ENCODE measurements at places on chromosomes 5 and 9.
A peak's percentile ranks its signal among the peaks of the same experiment; 100 is the strongest.

GRCh38 chr9:111016016-111016415, 22.3 kb downstream of the LPAR1 start:
- DNase-seq = no peak

- DNase-seq = peak; percentile 48
Measured at GRCh38 chr5:177355868-177356168, 1.9 kb upstream of the RGS14 start.

DNA sequence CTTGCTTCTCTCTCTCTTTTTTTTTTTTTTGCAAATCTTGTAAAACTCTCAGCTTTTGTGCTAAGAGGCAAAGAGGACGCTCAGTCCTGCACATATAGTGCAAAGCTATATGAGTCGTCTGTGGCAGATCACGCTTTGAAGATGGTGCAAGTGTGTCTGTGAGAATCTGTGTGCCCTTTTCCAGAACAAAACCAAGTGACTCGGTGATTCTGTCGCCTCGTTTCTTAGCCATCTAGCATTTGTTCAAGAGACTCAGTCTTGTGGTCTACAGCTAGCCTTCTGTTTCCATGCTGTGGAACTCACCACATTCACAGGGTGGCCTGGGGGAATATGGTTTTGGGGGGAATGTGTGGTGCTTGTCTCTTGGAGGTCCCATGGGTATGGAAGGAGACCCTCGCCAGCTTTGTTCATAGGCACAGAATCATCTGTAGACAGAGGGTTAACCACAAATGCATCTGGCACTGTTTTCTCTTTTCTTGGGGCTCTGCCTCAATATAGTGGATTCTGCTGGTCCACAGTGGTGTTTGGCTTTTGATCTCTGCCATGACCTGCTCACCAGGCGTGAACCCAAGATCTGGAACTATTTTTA, 82.1 kb downstream of the C9orf152 start:
- no peak for DNase-seq

GRCh38 chr5:39569857-39570256, 145.1 kb upstream of the DAB2 start:
- no peak for DNase-seq

DNA sequence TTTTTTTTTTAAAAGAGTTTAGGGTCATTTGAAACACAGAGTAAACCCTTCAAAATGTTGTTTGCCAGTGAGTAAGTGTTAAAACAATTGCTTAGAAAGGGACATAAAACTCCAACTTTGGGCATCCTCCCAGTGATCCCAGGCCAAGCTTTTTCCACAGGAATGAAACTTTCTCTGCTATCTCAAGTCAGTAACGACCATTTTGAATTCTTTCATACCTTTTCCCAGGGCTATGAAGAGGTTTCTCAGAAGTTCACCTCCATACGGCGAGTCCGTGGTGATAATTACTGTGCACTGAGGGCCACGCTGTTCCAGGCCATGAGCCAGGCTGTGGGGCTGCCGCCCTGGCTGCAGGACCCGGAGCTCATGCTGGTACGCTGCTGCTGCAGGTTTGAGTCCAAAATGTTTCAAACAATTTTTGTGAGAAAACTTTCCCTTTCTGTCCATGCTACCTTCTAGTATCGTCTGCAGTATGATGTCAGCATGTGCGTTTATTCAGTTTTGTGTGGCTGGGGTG, 16.8 kb downstream of the OTULIN start:
- DNase-seq = no peak

DNA sequence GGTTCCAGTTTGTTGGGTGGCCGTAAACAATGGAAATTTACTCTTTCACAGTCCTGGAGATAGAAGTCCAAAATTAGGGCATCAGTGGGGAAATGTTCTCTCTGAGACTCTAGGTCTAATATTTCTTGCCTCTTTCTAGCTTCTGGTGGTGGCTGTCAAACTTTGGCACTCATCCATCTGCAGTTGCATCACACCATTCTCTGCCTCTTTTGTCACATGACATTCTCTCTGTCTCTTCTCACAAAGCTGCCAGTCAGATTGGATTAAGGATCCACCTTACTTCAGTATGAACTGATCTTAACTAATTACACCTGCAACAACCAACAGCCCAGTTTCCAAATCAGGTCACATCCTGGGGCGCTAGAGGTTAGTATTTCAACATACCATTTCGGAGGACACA, 222.9 kb upstream of the FTMT start:
- DNase-seq = peak; percentile 13

DNA sequence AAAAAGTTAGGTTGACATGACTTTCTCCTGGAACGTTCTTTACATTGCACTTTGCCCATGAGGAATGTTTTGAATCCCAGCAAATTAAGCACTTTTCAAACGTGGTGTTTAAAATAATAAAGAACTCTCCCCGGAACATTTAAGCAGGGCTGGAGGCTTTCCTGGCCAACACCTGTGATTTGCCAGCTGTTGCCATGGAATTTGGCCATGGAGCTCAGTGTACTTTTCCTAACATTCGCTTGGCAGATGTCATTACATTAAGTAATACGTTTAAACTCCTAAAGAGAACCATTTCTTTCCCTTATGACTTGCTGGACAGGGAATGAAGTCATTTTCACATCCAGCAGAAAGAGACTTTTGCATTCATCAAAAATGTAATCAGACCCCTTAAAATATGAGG, 146.1 kb downstream of the GAS1 start:
- DNase-seq = no peak

DNA sequence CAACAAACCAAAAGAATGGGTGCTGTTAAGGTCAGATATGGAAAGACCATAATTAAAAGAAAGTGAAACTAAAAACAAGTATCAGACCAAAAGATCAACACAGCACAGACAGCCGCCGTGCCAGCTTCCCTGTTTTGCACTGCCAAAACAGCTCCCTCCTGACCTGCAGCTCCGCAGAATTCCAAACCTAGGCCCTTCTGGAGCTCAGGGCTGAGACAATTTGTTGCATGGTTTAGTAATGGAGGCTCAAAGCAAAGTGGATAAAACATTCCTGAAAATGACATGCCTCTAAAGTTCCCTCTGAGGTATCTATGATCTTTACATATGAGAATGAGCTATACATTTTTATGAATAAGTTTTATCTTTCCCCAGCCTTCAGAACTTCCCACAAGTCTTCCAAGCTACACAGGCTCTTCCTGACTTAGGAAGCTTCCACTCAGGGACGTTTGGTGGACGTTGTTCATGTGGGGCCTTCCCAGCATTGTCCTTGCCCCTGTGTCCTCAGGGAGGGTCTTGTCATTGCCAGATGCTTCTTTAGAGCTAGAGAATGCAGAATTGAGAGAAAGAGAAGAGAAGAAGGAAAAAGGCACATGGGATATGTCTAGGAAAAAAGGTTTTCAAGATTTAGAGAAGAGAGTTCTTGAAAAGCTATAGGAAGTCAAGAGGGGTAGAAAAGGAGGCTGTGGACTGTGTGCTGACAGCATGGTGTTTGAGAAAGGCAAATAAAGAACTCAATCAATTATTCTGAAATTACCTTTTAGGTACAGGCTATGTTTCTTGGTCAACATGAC, 28.4 kb upstream of the SSBP2 start:
- peak; percentile 84 for DNase-seq

DNA sequence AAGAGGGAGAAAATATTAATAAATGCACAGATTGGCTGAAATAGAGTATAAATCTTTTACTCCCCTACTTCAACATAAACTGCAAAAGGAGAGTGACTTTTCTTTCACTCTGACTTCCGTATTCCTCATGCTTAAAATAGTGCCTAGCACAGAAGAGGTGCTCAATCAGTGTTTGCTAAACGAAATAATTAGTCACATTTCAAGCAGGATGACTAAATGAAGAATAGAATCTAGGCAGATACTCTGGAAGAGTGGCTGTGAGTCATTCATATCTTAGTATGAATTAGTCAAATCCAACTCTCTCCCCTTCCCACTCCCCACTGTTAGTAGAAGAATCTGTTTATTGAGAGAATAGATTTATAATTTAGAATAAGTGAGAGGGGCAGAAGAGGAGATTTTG, 4.8 kb downstream of the CD274 start:
- DNase-seq = no peak

- no peak for DNase-seq
Measured at GRCh38 chr5:173919443-173919842, 31.3 kb downstream of the CPEB4 start.

- no peak for DNase-seq
Measured at GRCh38 chr5:39249564-39250274, 30.4 kb upstream of the FYB1 start.

DNA sequence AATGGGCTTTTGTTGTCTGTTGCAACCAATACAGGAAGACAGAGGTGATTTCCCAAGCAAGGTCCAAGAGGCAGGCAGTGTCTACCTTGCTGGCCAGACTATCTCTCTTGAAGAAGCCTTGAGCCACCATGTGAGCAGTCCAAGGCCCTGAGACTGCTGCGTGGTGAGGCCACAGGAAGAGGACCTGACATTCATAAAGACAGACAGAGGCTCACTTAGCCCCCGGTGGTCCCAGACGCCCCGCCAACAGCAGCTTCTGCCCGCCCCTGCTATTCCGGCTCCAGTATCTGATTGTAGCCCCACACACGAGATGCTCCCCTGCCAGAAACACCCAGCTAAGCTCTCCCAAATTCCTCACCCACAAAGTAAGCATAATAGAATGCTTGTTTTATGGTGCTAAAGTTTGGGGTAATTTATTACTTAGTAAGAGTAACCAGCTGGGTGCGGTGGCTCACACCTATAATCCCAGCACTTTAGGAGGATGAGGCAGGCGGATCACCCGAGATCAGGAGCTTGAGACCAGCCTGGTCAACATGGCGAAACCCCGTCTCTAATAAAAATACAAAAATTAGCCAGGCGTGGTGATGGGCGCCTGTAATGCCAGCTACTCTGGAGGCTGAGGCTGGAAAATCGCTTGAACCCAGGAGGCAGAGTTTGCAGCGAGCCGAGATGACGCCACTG, 22.8 kb upstream of the FUBP3 start:
- DNase-seq = no peak

DNA sequence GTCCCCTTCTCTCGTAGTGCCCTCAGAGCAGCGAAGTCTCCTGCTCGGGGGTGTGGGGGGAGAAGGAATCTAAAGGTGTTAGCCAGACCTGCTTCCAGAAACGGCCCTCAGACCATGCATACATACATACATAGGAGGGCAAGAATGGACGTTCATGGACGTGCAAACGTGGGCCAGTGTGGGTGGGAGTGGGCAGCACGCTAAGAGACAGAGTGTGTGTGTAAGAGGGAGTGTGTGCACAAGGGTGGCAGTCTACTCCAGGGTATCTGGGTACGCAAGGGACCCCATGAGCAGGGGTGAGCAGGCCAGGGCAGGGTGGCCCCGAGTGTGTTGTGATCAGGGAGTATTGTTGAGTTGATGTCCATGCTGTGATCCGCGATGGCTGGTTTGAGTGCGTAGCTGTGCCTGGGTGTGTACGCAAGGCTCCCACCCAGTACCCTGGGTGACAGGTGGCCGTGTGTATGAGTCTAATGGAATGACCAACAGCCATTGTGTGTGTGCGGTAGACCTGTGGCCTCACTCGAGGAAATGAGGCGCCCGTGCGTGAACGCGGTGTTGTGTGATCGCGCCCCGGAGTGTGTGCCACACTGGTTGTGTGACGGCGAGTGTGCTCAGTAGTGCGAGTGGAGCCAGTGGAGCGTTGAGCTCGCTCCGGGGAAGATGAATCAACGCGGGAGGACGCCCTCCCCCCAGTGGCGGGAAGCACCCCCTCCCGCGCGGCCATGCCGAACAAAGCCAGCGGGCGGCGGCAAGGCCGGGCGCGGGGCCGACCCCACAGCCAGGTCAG, 826 bp downstream of the GPRIN1 start:
- DNase-seq = no peak

- no peak for DNase-seq
Measured at GRCh38 chr5:179317411-179318220, 27.6 kb downstream of the ADAMTS2 start.

DNA sequence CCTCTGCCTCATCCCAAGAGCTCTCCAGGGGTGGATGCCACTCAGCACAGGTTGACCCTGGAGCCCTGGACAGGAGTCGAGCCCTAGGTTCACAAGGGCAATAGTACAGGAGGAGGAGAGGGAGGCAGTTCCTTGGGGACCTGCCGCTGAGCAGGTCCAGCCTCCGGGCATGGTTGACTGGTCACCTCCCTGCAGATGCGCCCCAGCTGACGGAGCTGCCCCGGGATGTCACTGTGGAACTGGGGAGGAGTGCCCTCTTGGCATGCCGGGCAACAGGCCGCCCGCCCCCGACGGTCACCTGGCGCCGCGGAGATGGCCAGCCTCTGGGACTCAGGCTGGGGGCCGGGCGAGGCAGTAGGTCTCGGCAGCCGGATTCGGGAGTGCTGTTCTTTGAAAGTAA, 53.7 kb downstream of the HMCN2 start:
- no peak for DNase-seq

GRCh38 chr5:158198636-158199035, 339.7 kb upstream of the CLINT1 start:
- no peak for DNase-seq

DNA sequence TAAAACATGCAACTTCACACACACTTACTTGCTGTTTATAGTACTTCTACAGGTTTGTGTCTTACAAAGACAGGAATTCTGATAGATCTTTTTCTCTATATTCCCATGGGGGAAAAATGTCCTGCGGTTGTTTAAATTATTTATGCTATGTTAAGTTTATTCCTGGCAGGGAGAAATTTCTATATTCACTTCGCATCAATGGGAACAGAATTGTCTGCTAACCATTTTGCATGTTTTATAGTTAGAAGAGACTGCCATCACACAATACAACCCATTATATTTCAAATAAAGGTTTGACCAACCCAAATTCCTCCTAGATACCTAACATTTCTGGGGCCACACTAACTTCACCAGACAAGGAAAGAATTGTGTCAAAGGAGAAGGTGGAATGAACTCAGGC, 110.0 kb upstream of the PRR16 start:
- DNase-seq = no peak

DNA sequence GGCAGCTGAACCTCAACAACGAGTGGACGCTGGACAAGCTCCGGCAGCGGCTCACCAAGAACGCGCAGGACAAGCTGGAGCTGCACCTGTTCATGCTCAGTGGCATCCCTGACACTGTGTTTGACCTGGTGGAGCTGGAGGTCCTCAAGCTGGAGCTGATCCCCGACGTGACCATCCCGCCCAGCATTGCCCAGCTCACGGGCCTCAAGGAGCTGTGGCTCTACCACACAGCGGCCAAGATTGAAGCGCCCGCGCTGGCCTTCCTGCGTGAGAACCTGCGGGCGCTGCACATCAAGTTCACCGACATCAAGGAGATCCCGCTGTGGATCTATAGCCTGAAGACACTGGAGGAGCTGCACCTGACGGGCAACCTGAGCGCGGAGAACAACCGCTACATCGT, 12.4 kb upstream of the PHYHD1 start:
- no peak for DNase-seq

DNA sequence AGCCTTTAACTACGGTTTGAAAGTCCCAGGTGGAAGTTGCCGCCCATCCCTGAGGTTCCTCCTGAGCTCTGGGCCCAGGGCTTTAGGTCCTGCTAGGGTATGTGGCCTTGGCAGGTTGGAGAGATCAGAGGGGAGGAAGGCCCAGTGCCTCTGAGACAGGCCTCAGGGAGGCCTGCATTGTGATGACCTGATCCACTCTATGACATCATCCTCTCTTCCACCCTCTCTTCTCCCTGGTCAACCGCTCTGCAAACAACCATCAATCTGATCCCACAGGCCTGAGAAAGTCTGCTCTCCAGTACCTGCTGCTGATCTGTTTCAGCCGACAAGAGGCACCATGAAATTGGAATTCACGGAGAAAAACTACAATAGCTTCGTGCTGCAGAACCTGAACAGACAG, at the start of gene CCIN:
CCIN (plus strand) TSS at position 223 of the 400 bp plus-strand sequence; CDS start at position 338, 115 bp downstream.
- peak; percentile 19 for DNase-seq
